ENCODE measurements at places on chromosomes 5 and 9.

DNA sequence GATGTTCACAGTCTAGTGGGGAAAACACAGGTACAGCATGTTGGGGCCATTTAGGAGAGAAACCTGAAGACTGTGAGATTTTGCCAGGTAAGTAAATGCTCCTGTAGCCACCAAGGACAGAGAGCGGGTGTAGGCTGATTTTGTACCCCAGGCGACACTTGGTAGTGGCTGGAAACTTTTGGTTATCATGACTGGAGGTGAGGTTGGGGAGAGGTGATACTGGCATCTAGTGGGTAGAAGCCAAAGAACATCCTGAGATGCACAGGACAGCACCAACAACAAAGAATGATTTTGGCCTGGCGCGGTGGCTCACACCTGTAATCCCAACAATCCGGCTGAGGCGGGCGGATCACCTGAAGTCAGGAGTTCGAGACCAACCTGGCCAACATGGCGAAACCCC lies 38.8 kb upstream of the PWWP2A start:
- no peak for DNase-seq

- no peak for DNase-seq
These were observed 479.5 kb downstream of the TAF11L14 start for GRCh38 chr5:18113721-18114120.

DNA sequence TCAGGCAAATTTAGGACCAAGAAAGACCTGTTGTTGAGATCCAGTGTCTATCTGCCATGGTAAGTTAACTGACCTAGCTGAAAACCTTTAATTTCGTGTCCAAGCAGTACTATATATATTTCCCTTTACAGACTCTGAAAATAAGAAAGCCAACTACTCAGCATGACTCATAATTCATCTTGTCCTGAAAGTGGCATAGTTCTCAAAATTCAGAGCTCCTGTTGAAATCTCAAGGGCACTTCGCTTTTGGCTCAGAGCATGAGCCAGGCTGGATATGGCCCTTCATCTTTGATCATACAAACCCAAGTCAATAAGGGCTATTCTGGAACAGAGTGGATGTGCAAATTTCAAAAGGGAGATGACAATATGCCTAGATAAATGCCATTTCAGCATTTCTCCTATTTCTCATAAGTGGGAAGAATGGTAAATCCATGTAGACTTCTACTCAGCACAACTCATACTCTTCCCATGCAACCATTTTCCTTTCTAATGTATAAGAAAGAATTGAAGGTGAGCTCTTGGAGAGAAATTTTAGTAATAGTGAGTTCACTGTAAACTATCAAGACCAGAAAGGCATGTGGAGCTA lies 567.9 kb upstream of the DAB2 start:
- no peak for DNase-seq

DNA sequence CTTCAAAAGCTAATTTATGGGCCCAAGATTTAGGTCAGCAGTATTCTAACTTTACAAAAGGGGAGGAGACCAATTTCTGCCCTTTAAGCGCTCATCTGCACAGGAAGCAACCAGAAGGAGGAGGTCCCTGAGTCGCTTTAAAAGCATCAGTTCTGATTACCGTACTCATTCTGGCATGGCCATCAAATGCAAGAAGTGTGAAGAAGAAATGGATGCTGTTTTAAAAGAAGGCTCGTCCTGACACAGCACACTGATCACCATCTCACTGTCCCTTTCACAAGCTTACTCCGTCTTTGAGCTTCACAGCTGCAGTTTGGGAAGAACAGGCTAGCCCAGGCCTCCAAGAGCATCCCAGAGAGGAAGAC lies 17.5 kb downstream of the ZNF608 start:
- DNase-seq, result no peak

GRCh38 chr5:79834754-79835714 lies 145.4 kb downstream of the CMYA5 start:
- no peak for DNase-seq

DNA sequence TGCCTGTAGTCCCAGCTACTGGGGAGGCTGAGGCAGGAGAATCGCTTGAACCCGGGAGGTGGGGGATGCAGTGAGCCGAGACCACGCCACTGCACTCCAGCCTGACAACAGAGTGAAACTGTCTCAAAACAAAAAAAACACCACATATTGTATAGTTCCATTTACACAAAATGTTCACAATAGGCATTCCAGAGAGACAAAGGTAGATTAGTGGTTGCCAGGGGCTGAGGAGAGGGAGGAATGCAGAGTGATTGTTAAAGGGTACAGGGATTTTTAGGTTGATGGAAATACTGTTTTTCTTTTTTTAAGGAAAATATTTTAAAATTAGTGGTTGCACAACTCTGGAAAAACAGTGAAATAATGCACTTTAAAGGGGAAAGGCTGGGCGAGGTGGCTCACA lies 19.6 kb downstream of the ETF1 start:
- DNase-seq, result no peak

- no peak for DNase-seq
These were observed 555.5 kb downstream of the CDH9 start for GRCh38 chr5:26482810-26483375.

- DNase-seq, result no peak
These were observed 4.7 kb upstream of the PANK3 start for GRCh38 chr5:168583742-168584482.

GRCh38 chr9:71514344-71514975 lies 253.9 kb downstream of the CEMIP2 start:
- no peak for DNase-seq

- DNase-seq, result no peak
These were observed at the start of gene TRAF1 for GRCh38 chr9:120926397-120926928. Gene TRAF1, minus strand, starts transcription at chr9:120926796. Its CDS starts 721 bp downstream, at chr9:120926075.

GRCh38 chr5:139181835-139182452 lies 16.2 kb downstream of the SIL1 start:
- DNase-seq, result no peak

DNA sequence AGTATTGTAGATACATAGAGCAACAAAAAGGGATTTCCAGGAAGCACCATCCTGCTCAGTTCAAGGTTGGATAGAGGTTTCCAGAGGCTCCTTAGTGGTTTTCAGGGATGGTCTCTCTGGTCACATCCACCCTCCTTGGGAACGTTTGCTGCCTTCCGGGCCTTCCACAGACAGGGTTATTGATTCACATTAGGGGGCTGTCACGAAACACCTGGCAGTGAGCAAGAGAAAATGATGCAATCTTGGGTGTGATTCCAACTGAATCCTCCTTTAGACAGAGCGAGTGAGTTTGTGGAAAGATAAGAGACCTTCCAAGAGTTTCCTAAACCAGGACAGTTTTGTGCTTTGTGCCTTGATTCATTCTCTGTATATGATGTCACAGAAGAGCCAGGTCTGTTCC lies 43.8 kb upstream of the CTSL start:
- no peak for DNase-seq

DNA sequence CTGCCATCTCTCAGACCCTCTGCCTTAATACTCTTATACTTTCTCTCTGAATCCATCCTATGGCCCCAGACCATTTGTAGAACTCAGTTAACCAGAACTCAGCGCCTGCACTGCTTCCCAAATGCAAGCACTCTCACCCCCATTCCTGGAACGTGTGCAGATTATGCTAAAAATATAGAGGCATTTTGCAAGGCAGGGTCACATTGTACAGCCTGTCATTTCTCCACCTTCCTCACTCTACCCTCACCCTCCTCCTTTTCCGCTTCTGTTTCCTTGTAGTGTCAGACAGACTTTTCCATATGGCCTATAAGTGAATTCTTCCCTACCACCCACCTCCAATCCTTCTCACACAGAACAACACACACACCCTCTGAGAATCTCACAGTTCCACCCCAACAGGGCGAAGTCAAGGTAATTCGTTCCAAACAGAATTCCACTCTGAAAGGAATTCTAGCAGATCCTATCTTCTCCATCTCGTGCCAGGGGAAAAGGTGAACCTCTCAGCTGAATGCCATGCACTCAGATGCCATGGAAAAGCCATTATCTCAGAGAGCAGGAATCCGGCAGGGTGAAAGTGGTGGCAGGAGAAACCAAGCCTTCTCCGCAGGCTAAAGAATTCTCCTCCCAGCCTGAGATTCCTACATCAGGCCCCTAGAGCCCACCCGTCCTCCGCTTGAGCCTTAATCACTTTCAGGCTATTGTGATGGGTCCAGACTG lies 25.3 kb downstream of the GGTA1 start:
- no peak for DNase-seq

DNA sequence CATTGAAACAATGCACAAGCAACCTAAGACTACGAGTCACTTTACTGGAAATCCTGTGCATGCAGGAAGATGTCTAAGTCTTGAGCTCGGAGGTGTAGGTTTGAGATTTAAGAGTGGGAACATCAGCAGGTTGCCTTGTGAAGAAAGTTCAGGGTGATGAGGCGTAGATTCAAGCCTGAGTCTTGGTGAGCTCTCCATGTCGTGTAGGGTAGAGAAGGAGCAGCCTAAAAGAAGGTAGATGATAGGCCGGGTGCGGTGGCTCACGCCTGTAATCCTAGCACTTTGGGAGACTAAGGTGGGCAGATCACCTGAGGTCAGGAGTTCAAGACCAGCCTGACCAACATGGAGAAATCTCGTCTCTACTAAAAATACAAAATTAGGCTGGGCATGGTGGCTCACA lies 30.2 kb upstream of the ANKRD18A start:
- no peak for DNase-seq

DNA sequence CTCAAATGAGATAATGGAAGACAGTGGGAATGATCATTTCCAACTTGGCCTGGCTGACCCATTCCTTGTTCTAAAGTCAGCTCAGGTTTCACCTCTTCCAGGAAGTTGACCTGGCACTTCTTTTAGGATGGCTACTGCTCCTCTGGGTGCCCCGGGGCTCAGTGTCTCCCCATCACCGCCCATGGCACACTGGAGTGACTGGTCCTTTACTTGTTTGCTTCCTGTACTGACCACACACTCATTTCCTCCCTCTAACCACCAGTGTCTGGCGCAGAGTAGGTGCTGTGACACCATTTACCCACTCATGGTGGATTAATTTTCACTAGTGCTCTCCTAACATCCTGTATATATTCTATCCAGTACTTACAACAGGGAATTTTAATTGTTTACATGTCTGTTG lies 183.5 kb downstream of the CDK5RAP2 start:
- DNase-seq, result no peak

DNA sequence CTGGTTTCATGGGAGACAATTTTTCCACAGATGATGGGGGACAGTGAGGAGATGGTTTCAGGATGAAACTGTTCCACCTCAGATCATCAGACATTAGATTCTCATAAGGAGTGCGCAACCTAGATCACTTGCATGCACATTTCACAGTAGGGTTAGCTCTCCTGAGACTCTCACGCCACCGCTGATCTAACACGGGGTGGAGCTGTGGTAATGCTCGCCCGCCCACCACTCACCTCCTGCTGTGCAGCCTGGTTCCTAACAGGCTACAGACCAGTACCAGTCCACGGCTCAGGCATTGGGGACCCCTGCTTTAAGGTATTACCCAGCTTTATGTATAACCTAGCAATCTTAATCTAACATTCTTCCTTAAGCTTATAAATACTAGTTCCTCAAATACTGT lies 35.6 kb downstream of the TTC39B start:
- no peak for DNase-seq

DNA sequence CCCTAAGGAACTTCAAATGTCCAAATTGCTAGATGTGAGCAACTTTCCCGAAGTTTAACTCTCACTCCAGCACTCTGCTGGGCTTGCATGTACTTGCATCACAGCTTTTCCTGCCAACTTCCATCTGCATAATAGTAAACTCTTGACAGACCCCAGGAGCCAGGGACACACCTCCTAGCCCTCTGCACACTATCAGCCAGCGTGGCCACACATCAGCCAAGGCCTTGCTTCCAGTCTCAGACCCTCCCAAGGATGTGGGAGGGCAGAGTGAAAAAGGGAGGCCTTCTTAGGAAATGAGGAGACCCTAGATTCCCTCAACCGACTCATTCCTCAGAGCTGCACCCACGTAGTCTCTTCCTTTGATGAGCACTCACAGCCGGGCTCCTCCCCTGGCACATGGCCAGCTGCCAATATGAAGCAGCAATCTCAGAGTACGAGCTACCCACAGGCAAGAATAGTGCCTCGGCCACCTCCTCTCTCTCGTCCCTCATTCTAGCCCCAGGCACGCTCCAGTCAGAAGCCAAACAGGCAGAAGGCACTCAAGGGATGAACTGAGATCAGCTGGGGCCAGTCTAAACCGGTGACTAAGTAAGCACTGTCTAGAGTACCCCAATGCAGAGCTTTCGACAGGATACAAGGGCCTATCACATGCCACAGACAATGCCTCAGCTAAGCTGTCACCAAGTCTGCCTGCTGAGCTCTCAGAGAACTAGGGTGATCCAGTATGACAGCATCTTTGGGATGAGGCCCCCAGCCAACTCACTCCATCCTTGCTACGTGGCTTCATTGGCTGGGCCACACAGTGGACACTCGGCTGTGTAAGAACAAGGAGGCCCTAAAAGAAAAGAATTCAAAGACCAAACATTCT lies 2.3 kb downstream of the P4HA2 start:
- DNase-seq, result peak; percentile 9

DNA sequence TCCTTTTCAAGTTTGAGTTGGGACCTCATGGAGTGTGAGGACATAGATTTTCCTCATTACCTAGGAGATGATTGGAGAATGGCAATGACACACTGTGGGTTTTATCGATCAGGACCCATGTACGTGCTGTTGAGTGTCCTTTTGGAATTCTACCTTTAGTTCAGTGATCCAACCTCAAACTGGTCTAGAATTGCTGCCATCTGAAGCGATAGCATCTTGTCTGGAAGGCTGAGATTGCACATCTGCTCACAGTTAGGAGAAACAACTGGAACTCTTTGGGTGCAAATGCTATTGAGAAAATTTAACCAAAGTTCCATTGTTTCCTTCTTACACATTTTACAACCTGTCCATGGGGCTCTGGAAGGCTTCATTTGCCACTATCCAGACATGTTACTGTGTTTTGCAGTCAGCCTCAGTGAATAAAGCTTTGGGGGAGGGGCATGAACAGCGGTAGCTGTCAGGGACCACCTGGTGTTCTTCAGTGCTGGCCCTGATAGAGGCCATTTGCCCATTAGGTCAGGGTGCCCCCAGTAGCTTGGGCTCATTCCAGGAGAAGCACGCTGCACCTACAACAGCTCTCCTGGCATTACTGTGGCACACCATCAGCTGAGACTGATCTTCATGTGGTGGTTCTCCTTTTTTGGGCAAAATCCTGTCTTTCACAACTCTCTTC lies 123.1 kb downstream of the PDE8B start:
- DNase-seq, result no peak

GRCh38 chr5:31823472-31823871 lies 184.5 kb downstream of the PDZD2 start:
- DNase-seq, result no peak

DNA sequence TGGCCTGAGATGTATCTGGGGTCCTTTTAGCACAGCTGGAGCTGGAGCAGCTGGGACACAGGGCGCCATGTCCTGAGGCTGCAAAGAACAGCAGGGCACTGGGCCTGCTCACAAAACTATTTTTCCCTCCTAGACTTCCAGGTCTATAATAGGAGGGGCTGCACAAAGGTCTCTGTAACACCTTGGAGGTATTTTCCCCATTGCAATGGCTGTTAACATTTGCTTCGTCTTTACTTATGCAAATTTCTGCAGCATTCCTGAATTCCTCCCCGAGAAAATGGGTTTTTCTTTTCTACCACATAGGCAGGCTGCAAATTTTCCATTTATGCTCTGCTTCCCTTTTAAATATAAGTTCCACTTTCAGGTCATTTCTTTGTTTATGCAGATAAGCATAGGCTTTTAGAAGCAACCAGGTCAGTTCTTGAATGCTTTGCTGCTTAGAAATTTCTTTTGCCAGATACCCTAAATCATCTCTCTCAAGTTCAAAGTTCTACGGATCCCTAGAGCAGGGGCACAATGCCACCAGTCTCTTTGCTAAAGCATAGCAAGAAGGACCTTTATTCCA lies 130.8 kb downstream of the PCSK1 start:
- no peak for DNase-seq
